PC-9 (cell line): ENCODE measurements at places on chromosomes 2 and 18.

DNA sequence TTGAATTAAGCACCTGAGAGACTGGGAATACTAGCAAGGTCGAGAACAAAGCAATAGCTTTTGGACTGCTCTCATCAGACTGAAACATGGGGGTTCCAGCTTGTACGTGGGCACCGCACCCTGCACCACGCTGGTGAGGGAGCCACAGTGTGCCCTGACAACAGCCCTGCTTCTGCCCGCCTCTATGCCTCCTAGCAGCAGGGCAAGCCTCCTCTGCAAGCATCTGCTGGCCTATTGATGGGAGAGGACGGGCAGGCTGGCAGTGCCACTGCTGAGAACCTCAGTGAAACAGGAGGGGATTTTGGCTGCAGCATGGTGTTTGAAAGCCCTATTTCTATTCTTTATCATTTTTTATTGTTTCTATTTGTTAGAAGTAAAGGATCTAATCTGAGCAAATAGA, 146.1 kb upstream of the OTOS start:
- no peak for DNase-seq

DNA sequence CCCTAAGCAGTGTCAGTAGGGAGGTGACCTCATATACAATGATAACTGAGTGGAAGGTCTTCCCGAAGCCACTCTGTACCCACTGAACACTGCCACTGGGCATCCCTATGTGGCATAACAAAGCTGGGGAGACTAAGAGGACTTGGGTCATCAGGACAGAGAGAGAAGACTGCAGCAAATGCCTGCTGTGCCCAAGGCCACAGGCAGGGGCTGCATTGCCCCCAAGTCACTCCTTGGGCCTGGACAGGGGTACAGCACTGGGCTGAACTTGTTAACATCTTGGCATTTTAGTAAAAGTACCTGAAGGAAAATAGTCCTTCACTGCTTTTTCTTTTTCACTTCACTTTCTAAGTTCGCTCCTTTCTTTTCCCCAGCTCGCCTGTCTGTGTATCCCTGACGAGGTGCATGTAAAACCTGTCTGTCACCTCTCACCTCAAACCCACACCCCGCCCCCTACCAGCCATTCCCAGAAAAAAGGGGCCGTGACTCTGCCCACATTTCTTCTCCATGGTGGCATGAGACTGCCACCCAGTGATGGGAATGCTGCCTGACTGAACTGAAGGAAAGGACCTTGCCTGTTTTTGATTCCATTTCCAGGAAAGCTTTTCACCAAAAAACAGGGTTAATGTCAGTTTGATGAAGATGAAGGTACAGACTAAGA, 62.9 kb downstream of the MTHFD2 start:
- DNase-seq = peak; percentile 72

- no peak for DNase-seq
These were observed 144.3 kb upstream of the BOD1L2 start for GRCh38 chr18:57002627-57003026.

GRCh38 chr2:48844417-48845155, 89.1 kb upstream of the LHCGR start:
- no peak for DNase-seq

- DNase-seq = no peak
These were observed 111.1 kb upstream of the B3GNT2 start for GRCh38 chr2:62084801-62085200.

GRCh38 chr2:219505585-219505984, 6.9 kb downstream of the GMPPA start:
- DNase-seq = no peak

- no peak for DNase-seq
These were observed 22.2 kb downstream of the METAP1D start for GRCh38 chr2:172021955-172022354.

- no peak for DNase-seq
These were observed 73.6 kb upstream of the NCK2 start for GRCh38 chr2:105671156-105671555.

DNA sequence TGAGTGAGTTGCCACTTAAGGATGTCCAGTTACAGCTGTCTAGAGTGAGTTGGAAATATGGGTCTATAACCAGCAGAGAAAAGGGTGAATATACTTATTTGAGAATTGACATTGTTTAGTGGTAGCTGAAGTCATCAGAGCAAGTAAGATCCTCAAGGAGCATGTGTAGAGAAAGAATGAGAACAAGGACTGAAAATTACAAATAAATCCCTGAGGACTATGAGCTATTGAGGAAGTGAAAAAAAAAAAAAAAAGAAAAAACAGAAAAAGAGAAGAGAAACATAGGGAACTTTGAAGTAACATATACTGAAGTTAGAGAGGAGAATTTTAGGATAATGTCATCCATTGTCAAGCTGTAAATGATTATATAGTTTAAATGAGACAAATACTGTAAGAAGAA, 134.0 kb upstream of the CCDC68 start:
- no peak for DNase-seq

DNA sequence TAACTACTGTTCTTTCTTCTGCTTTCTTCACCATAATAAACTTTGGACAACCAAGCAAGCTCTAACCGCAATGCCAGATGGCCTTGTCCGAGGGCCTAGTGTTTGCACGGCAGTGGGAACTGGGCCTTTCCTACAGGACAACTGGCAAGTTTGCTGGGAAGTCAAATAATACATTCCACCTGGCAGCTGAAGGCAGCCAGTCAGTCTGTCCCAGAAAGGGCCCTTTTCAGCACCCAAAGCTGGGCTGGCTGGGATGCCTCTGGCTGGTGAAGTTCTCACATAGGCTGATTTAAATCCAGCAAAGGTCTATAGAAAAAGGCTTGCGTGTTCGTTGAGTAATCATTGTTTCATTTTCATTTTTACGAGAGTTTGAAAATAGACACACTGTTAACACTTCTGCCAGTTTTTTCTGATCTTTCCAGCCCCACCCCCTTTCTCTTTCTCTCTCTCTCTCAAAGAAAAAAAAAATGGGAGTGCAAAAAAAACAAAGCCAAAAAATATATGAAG, 110.0 kb upstream of the EPAS1 start:
- DNase-seq = no peak

DNA sequence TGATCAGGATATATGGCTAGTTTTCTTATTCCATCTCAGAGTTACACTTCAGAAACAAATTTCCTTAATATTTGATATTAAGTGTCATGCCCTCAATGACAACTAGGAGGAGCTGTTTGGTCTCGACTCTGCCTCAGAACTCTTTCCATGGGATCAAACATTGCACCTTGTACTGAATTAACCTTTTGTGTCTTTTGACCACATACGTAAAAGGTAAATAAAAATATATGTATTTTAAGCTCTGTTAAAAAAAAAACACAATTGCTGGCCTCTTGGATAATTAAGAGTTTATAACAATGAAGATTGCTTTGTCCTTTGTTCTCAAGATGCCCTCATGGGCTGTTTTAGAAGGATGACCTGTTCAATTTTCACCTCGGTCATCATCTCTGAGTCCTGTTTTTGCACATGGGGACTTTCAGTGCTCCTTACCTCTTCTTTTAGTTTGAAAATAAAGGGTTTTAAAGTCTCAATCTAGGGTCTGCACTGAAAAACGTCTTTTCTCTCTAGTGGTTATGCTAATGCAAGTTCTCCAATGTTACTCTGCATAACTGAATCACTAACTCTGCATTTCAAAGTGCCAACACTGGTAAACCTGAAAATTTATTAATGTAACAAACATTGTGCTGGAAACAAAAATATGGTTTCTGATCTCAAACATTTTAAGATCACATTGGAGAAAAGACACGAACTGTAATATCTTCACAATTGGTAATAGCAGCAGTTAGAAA, 18.8 kb upstream of the FN1 start:
- no peak for DNase-seq

GRCh38 chr2:240172071-240172895, 31.8 kb upstream of the OTOS start:
- DNase-seq = no peak

DNA sequence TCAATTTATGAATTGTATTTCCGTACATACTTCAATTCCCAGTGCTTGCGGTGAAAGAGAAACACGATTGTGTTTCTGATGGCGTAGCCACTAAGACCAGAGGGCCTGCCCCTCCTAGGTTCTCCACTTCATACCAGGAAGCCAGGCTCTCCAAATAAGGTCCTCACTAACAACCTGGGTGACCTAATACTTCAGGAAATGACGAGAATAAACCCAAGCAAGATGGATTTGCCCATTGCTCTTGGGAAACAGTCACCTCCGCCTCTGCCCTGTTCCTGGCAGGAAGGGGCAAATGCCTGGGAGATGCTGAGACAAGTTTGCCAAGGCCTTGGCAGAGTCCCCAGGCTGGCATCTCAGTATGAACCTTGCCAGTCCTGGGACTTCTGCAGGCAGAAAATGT, 41.8 kb downstream of the TTC32 start:
- DNase-seq = no peak

DNA sequence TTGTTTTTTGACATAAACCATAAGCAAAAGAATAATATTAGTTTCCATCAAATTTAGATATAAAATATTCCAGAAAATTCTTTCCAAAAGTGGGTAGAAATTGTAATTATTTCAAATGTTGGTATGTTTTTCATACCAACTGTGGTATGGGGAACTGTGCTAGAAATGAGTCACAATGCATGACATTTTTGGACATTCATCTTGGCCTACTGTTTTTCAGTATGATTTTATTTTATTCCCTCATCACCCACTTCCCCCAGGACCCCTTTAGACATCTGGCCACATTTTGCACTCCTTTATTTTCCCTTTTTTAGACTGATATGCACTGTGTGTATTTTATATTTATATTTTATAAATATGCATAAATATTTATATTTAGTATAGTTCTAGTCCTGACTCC, 97.1 kb downstream of the DPP4 start:
- DNase-seq = no peak

- no peak for DNase-seq
These were observed 82.4 kb upstream of the CAVIN2 start for GRCh38 chr2:191929288-191929687.

GRCh38 chr2:109646961-109647360, 32.8 kb downstream of the SOWAHC start:
- no peak for DNase-seq

- no peak for DNase-seq
These were observed 36.8 kb downstream of the SPC25 start for GRCh38 chr2:168853471-168853870.

DNA sequence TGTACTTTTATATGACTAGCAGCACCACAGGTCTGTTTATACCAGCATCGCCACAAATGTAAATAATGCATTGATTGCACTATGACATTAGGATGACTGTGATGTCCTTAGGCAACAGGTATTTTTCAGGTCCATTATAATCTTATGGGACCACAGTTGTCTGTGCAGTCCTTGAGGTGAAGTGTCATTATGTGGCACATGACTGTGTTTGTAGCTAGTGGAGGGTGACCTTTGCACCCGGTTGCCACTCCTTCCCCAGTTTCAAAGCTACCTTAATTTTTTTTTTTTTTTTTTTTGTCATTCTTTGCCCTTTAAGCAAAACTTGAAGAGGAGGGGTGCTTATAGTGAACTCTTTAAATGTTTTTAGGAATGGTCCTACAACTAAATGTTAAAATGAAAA, 386.4 kb downstream of the THSD7B start:
- no peak for DNase-seq

DNA sequence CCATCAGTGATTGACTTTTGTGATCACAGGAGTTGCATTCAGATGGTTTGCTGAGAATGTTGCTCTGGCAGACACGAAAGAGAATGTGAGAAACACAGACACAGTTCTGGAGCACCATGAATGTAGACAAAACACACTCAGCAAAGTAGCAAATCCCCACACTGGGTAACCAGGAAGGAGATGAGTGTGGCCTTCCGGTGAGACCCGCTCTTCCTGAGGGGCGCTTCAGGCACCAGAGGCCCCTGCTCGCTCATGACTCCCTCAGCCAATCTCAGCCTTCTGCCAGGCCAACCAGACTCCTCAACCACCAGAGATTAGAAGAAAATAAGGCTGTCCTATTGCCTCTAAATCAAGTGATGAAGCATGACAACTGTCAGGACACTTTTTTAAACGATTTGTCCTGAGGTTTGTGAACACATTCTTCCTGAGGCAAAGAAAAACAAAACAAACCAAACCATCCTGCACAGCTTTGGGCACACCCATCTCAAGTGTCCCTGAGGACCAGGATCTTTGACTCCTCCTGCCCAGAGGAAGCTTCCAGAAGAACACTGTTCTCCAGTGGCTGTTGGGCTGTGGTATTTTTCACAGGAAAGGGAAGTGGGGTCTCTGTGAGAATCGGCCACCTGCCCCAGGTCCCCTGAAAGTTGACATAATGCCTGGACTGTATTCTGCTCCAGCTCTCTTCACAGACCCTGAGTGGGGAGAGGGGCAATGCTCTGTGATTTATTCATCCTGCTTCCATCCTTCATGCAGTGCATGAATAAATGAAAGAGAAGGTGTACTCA, 152.8 kb downstream of the BCL11A start:
- DNase-seq = no peak

GRCh38 chr2:53235836-53236582, 531.6 kb upstream of the CHAC2 start:
- DNase-seq = no peak

GRCh38 chr2:88210132-88211002, 40.2 kb downstream of the THNSL2 start:
- no peak for DNase-seq

DNA sequence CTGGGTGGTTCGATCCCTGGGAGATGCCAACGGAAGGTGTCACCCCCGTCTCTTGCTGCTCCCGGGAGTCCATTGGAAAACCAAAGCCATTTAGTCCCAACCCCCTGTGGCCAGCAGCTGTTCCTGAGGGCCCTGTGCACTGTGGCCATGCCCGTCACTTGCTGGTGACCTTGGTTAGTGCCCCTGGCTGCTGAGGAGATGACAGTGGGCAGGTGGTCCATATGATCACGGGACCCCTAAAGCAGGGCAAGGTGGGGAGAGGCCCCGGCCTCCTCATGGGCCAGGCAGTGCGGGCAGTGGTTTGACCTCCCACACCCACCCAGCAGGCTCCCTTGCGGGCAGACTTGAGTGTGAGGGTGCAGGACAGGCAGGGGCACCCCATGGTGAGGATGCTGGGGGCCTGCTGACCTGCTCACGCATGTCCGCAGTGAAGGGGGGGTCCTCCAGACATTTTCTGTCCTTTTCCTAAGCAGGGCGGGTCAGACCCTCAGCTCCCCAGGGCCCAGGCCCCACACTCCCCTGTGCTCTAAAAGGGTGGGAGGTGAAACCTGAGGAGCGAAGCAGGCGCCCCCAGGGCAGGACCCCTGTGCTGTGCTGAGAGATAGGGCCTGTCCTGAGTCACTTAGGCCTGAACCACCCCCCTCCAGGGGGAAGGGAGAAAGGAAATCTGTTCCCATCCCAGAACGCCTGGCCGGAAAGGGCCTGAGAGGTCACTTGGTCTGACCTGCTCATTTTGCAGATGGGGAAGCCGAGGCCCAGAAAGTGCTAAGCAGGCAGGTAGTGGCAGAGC, 6.8 kb downstream of the ITM2C start:
- no peak for DNase-seq

- no peak for DNase-seq
These were observed 201.8 kb upstream of the LYPD1 start for GRCh38 chr2:132871831-132872230.

- DNase-seq = peak; percentile 80
These were observed 5.0 kb downstream of the NT5DC4 start for GRCh38 chr2:112725545-112726457.

DNA sequence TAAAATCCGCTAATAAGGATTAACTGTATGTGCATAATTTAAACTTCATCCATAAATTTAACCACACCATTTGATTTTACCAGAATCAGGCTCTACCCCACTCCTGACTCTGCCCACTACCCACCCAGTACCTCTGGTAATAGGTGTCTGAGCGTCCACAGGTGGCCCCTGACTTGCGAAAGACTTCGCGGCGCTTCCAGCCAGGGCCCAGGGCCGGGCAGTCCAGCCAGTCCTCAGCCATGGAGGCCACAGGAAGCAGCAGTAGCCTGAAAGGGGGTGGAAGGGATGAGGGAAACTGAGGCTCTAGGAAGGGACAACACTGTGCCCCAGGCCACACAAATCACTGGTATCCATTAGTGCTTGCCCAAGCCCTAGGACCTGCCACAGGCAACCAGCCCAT, 1.6 kb downstream of the MBD1 start:
- DNase-seq = no peak
